ENCODE measurements at places on chromosomes 12 and 14.

GRCh38 chr12:12671850-12672660, 23.9 kb downstream of the GPR19 start:
- DNase-seq, result no peak

DNA sequence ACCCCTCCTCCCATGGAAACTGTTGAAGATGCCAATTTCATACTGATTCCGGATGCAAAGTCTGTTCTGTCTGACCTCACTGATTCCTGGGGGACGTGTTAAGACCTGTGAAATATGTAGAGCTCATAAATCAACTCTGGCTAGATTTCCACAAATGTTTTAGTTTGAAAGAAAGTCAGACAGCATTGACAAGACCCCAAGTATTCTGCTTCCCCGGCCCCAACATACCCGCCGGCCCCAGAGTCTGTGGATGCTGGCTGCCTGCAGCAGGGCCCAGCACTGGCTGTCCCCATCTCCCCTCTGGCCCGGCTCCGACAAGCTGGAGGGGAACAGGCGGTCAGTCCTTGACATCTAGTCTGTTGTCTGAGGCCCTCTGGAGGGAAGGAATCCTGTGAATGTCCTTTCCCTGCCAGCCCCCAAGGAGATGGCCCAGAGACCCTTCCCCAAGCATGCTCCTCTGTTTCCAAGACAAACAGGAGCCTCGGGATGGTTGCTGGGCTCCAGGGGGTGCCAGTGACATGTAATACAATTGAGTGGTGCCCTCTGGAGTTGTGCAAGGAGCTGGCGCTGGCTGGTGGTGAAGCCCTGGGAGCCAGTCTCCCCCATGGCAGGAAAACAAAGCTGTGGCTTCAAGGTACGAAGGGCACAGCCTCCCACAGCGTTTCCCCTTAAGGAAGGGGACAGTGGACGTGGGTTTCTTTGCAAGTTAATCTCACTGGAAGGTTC, 22.3 kb downstream of the FBLN5 start:
- no peak for DNase-seq

- DNase-seq, result no peak
Observed at GRCh38 chr14:78259831-78260230, 89.7 kb downstream of the NRXN3 start.

DNA sequence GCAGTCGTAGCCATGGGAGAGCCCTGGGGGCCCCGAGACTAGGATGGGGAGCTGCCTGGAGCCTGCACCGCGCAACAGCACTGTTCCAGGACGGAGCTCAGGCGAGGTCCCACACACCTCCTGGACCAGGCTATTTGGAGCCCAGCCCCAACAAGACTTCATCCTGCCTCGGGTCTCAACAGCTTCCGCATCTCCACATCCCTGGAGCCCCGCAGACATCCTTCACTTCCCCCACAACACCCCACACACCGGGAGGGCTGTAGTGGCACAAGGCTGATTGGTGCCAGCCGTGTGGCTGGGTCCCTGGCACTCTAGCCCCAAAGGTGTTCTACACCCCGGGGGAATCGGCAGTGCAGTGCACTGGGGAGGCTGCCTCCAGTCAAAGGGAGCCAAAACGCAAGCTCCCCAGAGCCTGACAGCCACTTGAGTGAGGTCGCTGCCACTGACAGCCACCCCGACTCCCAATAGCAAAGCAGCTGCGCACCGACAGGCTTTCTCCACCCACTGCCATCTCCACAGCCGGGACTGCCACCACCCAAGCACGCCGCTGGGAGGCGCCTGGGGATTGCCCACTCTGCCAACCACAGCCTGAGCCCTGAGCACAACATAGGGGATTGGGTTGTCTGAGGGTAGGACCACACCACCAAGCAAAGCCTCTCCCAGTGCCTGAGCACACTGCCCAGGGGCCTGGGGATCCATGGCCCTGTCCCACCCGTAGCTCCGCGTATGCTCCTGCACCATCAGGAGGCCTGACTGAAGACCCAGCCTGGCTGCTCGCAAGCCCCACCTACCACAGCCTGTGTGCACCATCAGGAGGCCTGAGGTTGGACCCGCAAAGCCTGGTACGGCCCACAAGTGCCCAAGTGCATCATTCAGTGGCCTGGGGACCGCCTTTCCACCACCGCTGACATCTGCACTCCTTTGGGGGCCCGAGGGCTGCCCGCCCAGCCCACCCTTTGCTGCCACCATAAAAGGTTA, 13.2 kb upstream of the KLRF1 start:
- peak; percentile 94 for DNase-seq

GRCh38 chr14:42499137-42499536, 892.5 kb downstream of the LRFN5 start:
- no peak for DNase-seq

GRCh38 chr14:34036319-34036766, 85.5 kb upstream of the EGLN3 start:
- DNase-seq, result no peak

DNA sequence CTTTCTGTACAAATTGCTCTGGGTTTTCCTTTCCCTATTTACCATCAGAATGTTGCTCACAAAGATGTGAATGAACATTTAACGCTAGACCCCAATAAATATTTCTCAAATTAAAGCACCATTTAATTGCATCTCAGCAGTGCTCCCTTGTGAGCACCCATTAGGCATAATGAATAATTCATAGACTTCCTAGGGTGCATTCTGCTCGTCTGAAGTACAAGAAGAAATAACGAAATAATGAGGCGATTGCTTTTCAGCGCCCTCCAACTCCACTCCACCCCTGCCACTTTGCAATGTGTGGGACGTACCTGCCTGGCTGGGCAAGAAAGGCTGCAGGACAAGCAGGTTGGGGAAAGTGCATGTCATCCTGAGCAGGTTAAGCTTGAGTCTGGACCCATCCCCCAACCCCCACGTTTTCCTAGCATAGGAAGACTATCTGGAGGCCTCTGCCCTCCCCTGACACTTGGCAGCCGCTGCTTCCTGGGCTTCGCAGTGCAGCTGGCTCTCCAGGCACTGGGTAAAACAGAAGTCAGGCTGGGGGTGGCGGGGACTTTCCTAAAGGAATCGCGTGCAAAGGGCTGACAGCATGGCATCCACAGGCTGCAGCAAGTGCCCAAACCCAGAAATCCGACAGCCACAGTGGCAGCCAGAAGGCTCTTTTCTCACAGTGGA, 253.7 kb downstream of the DUSP6 start:
- DNase-seq, result no peak

GRCh38 chr14:24695265-24696241, 61.6 kb upstream of the GZMB start:
- DNase-seq, result no peak

DNA sequence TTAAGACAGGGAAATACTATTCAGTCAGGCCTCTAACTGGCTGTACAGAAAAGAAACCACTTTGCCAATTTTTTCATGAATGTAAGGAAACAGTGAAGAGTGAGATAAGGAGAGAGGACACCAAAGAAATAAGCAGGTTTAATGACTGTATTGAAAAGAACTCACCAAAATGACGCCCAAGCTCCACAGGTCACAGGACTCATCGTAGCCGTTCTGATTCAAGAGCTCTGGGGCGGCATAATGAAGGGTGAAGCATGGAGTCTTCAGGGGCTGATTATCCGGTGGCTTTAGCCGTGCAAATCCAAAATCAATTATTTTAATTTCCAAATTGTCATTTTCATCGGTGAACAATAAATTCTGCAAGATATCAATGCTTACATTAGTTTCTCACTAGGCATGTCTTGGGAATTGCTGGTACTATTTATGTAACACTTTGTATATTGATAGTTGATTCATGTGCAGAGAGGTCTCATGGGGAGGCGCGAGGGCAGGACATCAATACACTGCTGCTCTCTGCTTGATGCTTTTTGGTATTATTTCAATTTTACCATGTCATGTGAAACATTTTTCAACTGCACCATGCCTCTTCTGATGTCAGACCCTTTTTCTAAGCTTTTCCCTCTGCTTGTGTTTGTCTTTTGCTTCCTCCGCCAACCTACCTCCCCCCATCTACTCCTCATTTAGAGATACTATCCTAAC, 74.2 kb upstream of the TTC7B start:
- no peak for DNase-seq

GRCh38 chr12:7612851-7613250, 52.9 kb downstream of the APOBEC1 start:
- DNase-seq, result no peak

DNA sequence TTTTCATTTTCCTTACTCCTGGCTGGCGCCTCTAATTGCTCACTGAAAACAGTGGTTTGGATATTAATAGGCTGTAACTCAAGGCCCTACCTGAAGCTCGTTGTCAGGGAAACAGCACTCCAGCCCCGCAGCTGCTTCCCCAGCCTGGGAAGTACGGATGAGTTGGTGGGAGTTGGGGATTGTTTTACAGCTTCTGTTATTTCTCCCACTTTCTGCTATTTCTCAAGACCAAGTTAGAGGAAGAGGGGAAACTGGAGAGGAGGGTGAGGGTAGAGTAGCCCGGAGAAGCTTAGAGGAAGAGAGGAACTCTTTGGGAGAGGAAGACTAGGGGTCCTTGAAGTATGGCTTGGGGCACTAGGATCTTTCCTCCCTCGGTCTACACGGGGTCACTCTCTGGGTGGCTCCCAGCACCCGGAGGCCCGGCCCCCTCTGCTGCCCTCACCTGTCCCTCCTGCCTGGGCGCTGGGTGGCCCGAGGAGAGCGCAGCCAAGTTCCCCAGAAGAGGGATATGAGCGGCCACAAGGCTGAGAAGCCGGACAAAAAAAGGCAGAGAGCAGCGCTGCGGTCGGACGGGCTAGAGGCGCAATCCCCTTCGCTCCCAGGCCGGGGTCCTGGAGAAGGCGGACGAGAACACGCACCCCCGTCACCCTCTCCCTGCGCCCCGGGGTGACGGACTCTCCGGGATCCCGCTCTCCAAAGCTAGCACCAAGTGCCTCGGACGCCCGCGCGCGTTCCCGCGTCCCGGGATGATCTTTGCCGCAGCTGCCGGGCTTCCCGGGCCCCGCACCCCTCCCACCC, 671 bp downstream of the SPTB start:
- DNase-seq, result no peak

DNA sequence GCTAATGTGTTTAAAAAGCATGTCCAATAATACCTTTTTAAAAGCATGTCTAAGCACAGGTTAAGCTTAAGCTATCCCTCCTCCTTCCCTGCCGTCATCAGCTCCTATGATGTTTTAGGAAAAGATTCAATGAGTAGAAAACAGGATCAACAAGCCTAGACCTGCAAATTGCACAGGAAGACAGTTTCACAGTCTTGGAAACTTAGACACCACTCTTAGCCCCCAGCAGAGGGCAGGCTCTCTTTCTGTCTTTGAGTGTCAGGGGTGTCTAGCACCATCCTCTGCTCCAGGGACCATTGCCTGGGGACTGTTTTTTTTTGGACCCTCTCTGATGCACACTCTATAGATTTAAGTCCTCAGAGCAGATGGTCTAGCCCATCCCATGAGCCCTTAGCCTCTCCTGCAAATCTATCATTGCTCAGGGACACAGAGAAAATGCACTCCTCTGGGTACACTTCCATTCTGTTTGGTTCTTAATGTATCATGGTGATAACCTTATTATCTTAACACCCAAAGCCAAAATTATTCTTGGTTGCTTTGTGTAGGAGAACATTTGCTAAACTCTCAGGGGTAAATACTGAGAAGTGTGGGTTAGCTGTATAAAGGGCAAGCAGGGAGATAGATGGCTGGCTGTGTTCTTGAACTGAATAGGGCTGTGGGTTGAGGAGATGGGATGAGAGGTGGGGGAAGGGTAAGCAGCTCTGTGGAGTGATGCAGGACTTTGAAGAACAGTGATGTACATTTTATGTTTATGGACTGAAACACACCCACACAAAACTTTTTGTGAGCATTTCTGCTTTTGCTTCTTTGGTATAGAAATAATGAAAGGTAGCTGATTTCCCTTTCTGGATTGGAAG, 259.9 kb upstream of the DDHD1 start:
- no peak for DNase-seq

GRCh38 chr12:131850856-131851559, 22.8 kb downstream of the MMP17 start:
- DNase-seq, result no peak

GRCh38 chr14:79161571-79161970, 991.4 kb downstream of the NRXN3 start:
- no peak for DNase-seq

GRCh38 chr12:42213954-42214426, 24.1 kb downstream of the YAF2 start:
- DNase-seq, result no peak

- no peak for DNase-seq
Observed at GRCh38 chr14:32627545-32628298, 298.6 kb downstream of the AKAP6 start.

GRCh38 chr12:96104566-96104965, 69.2 kb upstream of the LTA4H start:
- no peak for DNase-seq

- no peak for DNase-seq
Observed at GRCh38 chr14:36194663-36195062, 18.1 kb upstream of the PTCSC3 start.

DNA sequence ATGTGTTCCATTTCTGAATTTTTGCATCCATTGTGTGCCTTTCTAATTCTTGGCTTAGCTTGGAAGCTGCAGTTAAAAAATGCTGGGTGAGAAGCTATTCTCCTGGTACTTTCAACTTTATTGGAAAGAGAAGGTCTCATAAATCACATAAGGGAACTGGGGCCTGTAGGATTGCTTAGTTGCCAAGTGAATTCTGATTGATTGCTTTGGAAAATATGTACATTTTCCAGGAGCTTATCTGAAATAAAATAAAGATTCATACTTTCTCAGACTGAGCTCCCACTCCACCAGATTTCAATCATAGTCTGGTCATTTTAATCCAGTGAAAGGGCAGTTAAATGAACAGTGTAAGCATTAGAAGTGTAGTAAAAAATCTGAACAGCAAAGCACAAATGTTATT, 50.0 kb upstream of the PRICKLE1 start:
- no peak for DNase-seq

- DNase-seq, result no peak
Observed at GRCh38 chr12:64107776-64108175, 114.3 kb downstream of the KICS2 start.

GRCh38 chr12:93144109-93144508, 215.0 kb upstream of the EEA1 start:
- DNase-seq, result no peak

DNA sequence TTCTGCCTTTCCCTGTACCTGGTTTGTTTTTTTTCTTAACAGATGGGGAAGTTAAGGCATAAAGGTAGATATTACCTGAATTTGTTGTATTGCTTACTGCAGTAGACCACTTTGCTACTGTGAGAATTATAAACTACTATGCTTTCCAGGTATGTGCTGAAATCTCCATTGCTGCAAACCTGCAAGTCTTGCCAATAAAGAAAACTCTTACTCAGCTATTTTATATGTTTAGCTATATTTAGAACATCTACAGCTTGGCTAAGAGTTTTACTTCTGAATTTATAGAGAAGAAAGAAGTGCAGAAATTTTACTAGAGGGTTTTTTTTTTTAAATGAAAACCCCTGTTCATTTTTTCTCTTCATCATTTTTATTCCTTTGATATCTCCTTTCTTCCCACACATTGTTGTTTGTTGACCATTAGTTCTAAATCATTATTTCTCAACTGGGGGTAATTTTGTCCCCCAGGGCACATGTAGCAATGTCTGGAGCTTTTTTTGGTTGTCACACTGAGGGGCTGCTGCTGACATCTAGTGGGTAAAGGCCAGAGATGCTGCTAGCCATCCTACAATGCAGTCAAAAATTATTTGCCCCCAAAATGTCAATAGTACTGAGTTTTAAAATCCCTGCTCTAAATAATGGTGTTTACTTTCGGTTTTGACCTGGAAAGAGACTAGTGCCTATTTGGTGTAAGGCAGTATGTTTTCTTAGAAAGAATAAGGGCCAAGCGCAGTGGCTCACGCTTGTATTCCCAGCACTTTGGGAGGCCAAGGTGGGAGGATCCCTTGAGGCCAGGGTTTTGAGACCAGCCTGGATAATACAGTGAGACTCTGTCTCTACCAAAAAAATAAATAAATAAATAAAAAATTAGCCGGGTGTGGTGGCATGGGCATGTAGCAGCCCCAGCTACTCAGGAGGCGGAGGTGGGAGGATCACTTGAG, 48.6 kb downstream of the PCNX1 start:
- peak; percentile 38 for DNase-seq
